Stimulated activated CD8-positive, alpha-beta memory T cell treated with anti-CD3 and anti-CD28 coated beads, Interleukin-2, amount 100 ng/mL, for 48 hours (primary cell): ENCODE measurements at places on chromosomes 16 and 17.

DNA sequence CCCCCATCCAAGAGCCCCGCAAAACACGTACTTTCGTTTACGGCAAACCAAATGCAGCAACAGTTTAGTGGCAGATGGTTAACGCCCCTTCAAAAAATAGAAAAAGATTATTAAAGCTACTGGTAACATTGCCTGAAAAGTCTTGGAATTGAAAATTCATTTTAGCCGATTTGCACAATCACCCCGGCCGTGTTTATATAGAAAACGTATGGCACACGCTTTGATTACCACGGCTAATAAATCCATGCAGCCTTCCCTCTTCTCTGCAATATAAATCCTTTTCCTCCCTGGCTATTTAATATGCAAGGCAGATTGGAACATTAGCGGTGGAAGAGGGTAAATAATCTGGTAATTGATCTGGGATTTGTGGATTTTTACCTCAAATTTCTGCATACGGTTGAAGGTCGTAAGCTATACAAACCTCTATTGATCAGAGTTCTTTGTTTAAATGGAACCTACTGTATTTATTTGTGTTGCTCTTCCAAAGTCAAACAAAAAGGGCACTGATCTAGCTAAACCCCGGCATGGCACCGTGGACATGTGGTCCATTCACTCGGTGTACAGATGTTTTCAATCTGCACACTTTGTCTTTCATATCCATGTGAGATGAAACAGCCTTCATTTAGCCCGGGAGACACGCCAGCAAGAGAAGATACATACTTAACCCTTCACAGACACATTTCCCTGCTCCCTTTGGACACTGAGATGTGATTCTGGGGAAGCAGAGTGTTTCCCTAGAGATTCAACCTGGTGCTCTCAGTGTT lies 238.1 kb upstream of the MAF start:
- DNase-seq: no peak

GRCh38 chr17:61411261-61412142 lies 11.9 kb downstream of the TBX2 start:
- DNase-seq: no peak

DNA sequence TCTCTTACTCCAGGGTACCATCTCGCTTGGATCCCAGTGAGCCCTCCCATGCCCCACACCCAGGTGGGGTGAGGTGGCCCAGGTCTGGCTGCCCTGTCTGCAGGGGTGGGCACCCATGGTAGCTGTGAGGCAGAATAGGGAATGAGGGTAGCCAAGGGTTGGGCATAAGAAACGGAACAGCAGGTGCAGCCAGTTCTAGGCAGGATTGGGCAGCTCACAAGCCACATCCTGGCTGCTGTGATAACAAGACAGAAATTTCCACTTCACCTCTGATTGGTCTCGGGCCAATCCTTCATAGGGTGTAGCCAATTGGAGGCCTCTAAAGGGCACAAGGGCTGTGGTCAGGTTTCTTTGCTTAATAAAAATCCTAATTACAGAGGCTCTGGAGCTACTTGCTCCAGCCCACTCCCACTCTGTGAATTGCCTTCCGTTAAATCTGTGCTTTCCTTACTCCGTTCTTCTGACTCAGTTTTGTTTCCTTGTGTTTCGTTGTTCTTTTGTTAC lies 1.5 kb upstream of the ARHGDIG start:
- DNase-seq: no peak

- no peak for DNase-seq
Measured at GRCh38 chr16:4706871-4707270, 13.5 kb downstream of the NUDT16L1 start.

DNA sequence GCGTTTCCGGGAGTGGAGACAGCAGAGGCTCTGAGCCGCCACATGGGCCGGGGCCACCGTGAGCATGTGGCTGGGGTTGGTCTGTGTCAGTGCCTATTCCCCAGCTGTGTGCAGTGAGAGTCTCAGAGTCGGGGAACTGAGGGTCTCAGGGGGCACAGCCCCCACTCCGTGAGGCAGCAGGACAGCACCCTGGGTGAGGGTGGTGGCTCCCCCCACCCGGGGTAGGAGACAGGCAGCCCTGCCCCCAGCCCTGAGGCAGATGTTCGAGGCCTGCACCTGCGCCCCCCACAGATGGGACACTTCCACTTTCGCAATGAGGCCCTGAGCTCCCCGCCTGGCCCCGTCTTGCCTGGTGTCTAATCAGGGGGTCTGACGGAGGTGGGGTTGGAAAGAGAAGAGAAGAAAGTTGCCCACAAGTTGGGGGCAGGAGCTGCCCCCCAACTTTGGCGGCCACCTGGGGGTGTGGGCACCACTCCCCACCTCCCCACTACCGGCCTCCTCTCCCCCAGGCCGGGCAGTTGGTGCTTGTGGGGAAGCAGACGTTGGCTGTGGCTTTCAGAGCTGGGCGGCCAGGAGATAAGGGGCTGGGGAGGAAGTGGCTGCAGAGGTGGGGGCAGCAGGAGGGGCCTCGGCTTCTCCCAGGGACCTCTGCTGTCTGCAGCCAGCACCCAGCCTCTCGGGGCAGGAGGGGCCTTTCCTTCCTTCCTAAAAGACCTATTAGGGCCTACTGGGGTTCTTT lies 1.8 kb upstream of the CBFA2T3 start:
- no peak for DNase-seq

DNA sequence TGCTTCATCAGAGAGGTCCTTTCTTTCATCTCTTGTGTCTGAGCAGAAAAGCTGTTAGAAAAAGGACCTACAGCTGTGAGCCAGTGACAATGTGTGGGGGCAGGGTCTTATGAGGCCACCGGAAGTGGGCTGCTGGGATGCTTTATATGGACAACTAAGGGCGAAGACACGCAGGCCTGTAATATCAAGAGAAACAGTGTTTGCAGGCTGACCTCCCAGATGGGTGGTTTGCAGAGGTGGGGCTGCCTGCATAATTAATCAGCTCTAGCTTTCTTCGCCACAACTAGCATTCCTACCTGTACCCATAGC lies 30.4 kb upstream of the SALL1 start:
- DNase-seq: no peak

DNA sequence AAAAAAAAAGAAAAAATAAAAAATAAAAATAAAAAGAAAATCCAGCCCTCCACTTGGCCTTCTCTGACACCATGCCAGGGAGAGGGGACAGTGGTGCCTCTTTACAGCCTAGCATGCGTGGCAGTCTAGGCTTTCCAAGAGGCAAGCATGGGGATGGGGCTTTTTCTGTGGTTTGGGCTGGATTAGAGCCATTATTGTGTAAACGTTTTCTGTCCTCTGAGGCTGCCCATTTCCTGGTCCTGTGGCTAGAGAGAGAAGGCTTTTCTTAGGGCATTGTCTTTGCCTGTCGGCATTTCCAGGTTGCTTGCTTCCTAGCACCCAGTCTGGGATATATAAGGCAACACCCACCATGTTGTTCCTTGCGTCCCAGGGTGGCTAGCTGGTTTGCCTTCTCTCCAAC lies 2.7 kb upstream of the DHRS7B start:
- DNase-seq: no peak

GRCh38 chr16:82643136-82643535 lies 16.4 kb downstream of the CDH13 start:
- DNase-seq: no peak

GRCh38 chr16:62720651-62721050 lies 684.4 kb upstream of the CDH8 start:
- DNase-seq: no peak

- no peak for DNase-seq
Measured at GRCh38 chr16:72098936-72099335, 5.3 kb downstream of the DHX38 start.

DNA sequence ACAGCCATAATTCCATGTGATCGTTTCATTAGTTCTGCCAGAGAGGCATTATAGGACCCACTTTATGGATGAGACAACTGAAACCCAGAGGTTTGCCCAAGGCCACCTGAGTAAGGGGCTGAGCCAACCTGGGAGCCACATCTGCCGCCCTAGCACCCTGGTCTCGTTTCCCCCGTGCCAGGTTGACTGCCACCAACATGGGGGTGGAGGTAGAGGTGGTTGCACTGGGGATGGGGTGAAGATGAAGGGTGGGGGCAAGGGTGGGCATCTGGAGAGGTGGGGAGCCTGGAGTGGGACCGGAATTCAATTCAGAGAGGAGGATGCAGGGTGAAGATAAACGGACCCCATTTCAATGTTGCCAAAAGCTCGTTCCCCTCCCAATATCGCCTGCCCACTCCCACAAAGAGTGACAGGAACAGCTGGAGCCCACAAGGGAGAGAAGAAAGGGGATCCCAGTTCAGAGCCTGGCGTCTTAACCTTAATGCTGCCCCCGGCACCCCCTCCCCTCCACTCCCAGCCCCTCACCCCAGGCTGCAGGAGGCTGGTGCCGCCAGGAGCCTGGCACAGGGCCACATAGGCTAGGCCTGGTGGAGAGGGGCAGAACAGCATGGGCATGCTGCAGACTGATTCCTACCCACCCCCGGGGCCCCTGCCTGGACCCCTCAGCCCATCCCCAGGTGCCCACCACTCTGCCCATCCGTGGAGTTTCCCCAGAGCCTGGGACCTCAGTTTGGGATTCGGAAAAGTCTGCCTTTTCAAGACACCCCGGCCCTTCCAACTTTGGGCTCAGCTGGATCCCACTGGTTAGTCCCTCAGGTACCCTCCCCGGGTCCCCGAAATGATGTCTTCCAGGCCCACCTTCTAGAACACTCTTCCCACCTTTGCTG lies 29.6 kb downstream of the NGFR start:
- DNase-seq: no peak

GRCh38 chr16:77652399-77652798 lies 69.9 kb upstream of the NUDT7 start:
- no peak for DNase-seq

DNA sequence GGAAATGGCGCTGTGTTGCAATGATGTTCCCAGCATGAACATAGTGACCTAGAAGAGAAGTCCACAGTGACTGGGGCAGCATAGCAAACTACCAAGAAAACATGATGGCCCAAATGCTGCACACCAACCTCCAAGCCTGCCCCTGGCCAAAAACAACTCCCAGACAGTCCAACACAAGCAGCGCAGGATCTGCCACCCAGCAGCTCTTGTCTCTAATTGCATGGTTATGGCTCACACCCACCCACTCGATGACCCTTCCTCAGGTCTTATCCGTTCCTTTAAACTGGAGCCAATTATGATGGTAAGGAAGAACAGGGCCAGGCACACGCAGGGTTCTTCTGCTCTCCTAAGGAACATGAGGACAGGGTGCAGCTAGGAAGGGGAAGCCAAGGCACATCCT lies 2.9 kb downstream of the MRPL27 start:
- no peak for DNase-seq

- no peak for DNase-seq
Measured at GRCh38 chr16:8585041-8585440, 5.3 kb downstream of the TMEM114 start.

- DNase-seq: no peak
Measured at GRCh38 chr17:79837888-79838521, 1.2 kb downstream of the CBX4 start.

DNA sequence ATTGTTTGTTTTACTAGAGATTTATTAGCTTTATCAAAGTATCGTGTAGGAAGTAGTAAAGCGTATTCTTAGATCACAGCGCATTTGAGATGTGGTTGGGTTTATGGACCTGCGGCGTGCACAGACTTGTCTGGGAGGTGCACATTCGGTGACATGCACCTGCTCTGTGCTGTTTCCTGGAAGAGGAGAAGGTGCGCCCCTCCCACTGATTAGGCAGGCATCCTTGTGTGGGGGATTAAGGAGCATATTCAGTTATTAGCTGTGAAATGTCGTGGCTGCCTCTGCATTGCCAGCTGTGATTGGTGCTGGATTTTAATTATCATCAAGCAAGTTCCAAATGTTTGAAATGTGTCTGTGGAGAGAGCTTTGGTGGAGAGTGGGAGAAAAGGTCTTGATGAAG lies 903.8 kb upstream of the RBFOX1 start:
- DNase-seq: no peak

DNA sequence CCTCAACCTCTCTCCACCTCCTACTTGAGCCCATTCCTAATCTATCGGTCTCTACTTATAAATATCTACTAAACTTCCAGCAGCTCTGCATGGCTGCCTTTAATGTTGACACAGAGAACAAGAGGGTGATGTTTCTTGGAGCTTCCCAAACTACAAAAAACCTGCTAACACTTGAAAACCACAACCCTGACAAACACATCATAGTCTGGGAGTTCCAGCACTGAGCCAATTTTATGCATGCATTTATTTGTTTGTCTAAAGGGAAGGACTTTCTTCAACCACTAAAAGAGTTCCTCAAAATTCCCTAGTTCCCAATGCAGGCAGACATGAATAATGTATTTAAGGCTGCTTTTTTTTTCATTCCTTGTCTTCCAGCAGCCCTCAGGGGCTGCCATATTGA lies 331.8 kb upstream of the XYLT1 start:
- DNase-seq: no peak

DNA sequence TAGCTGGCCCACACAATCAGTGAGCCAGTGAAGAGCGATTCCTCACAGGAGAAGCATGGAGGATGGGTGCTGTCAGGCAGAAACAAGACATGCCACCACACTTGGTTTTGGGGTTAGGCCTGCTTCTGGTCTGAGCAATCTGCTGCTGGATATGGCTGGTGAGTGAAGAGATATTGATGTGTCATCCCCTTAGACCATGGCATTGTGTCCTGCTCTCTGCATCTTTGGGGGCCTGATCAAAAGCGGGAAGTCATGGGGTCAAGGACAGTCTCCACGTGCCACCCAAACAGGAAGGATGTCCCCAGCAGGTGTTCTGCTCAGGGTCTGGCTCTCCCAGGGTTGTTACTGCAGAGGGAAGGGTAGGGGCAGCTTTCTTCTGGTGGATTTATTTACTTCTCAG lies 140.7 kb downstream of the PRKCB start:
- no peak for DNase-seq

- no peak for DNase-seq
Measured at GRCh38 chr16:86844695-86845094, 266.3 kb downstream of the FOXL1 start.

DNA sequence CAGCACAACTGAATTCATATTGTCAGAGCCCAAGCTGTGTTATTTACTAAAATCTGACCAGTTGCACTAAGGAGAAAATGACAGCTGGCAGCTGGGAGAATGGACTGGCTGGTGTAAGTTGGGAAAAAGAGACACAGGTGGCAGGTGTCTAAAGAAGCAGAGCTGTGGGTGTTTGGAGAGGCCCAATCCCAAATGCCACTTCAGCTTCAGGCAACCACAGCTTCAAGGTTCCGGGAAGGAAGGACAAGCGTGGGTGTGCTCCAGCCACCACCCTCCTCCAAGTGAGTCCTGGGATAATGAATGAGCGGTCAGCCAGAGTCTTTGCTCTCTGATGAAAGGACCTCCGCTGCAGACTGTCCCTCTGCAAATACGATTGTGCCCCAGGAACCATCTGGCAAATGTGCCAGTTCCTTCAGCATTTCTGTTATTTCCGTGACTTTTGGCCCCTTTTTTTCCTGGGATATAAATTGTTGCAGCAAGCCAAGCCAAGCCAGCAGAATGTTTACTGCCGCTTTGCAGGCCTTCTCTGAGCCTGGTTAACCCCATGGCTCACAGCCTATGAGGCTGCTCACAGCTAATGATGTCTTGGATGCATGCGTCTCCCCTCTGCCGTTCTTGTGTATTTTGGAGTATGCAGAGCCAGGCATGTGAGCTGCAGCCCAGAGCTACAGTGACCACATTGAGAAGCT lies 9.5 kb upstream of the RHBDL3 start:
- DNase-seq: no peak

DNA sequence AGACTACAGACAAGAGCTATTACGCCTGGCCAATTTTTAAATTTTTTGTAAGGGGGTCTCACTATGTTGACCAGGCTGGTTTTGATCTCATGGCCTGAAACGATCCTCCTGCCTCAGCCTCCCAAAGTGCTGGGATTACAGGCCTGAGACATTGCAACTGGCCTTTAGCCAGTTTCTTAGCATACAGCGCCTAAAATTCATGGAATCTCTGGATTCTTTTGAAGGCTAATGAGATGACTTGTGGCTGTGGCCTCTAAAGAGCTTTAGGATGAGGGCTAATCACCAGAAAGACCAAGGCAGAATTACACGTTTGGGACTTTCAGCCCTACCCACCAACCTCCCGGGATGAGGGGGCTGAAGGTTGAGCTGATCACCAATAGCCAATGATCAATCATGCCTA lies 34.6 kb downstream of the AKAP10 start:
- DNase-seq: no peak
